ENCODE measurements at places on chromosomes 2 and 18.

DNA sequence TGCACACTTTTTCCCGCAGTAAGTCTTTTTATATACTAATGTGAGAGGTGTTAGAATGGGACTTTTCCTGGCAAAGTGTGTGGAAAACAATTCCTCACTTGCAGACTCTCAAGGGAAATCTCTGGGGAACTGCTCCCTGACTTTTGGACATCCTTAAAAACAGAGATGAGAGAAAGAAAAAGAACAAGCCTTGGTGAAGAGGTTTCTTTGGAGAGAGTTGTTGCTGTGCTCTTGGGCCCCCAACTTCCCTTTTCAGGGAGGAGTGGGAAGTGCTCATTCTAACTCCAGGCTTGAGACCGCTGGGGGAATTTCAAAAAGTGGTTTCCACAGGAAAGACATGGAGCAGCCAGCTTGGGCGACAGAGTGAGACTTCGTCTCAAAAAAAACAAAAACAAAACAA, 142.6 kb upstream of the SPRED2 start:
- DNase-seq, result no peak

GRCh38 chr2:96951125-96951654, 35.2 kb downstream of the FAM178B start:
- DNase-seq, result peak; percentile 70

- peak; percentile 51 for DNase-seq
Observed at GRCh38 chr2:144430722-144431391, 89.1 kb downstream of the ZEB2 start.

- no peak for DNase-seq
Observed at GRCh38 chr18:51301376-51301775, 103.9 kb upstream of the MEX3C start.

GRCh38 chr18:75407468-75408437, 19.8 kb downstream of the SMIM21 start:
- peak; percentile 42 for DNase-seq

DNA sequence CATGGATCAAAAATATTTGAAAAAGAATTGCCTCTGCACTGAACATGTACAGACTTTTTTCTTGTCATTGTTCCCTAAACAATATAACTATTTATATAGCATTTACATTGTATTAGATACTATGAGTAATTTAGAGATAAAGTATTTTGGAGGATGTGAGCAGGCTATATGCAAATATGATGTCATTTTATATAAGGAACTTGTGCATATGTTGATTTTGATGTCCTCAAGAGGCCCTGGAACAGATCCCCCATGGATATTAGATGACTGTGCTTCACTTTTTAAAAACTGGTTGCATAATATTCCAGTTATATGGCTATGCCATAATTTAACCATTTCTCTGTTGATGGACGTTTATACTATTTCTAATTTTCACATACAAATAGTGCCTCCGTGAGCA, 16.5 kb downstream of the LCLAT1 start:
- DNase-seq, result no peak

DNA sequence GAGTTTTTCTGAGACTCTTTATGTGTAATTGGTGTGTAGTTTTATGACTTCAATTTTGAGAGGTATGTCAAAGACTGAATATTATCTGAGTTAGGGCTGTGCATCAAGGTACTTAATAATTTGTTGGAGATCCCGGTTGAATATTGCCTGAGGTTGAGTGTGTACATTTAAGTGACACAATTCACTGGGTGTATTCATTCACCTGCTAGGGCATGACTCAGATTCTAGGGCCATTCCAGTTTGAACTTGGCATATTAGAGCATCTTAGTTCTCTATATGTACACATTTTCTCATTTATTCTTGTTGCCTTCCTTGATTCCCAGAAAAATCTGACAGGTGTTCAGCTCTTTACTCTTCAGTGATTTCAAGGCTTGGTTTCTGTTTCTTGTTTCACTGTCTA, 12.5 kb downstream of the MAP4K4 start:
- no peak for DNase-seq

GRCh38 chr2:69383176-69383812, 3.7 kb downstream of the GFPT1 start:
- DNase-seq, result no peak

DNA sequence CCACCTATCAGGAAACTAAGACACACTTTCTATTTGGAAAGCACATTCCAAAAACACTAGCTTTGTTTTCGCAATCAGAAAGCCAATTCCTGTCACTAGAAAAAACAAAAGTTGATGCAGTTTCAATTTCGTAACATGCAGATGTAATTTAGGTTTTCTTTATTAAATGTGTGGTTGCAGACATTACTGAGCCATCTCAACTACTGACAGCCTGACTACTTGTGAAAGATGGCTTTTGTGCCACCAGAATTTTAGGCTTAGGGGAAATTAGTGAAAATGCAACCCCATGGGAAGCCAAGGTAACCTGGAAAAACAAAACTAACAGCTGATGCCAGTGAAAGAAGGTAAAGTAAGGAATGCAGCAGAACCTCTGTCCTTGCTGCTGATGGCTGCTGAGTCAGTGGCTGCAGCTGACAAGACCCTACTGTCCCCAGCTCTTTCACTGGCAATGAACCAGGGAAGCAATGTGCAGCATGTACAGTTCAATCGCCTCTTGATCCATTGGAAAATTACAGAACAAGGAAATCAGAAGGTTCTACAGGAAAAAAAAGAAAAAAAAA, 34.9 kb downstream of the FEZ2 start:
- peak; percentile 78 for DNase-seq

GRCh38 chr2:47520825-47521665, 118.1 kb downstream of the MSH2 start:
- DNase-seq, result peak; percentile 51

DNA sequence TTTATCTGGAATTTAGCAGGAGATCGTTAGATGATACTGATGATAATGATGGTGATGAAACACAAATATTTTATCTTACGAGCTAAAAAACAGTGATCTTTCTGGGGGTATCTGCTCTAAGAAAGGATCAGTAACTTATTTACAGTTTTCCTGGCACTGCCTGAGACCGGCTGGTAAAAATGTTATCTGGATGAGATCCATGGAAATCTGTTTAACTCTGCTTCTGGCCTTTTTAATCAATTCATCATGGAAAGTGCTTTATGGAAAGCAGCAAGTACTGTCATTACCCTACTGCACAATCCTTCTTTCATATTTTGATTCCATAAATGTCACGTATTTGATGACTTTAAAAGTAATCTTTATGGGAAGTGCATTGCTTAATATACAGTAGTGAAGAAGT, 612.7 kb upstream of the GCFC2 start:
- no peak for DNase-seq

- DNase-seq, result peak; percentile 18
Observed at GRCh38 chr2:102618452-102619413, 620 bp upstream of the SLC9A2 start.

GRCh38 chr2:149559341-149560068, 28.1 kb downstream of the MMADHC start:
- DNase-seq, result no peak

DNA sequence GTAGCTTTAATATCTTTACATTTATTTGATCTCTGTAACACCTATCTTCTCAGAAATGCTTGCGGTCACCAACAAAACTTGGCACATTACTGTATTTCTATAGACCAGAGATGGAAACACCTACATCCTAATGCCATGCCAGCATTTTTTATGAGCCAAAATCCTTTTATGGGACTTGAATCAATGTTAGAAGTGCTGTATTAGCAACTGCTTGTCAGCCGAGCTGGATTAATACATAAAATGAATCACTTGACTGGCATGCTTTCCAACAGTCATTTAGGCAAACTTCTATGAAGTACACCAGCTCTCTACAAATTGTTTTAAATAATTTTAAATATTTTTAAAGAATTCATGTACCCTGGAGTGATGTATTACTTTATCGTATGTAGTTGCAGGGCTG, 272.9 kb upstream of the NRP2 start:
- DNase-seq, result no peak

All from choroid plexus epithelial cell (primary cell).